Renal cortex interstitium (tissue), 15 donors: ENCODE measurements at places on chromosomes 4 and X. TPM values are rescaled to one million over a fixed set of nuclear protein-coding genes. Genes with fewer than 3 reads are reported as not detected.

GRCh38 chr4:7381221-7381889 lies 53.4 kb downstream of the PSAPL1 start:
- no peak for DNase-seq

GRCh38 chr4:80989921-80990544 lies 40.5 kb upstream of the BMP3 start:
- peak; percentile 55 for DNase-seq

- DNase-seq: no peak
These were observed 883 bp upstream of the PPM1K start for GRCh38 chr4:88285235-88285653.

- DNase-seq: no peak
These were observed 848.1 kb upstream of the FRG1 start for GRCh38 chr4:189092581-189092980.

- DNase-seq: no peak
These were observed 224.3 kb downstream of the ANK2 start for GRCh38 chr4:113273721-113274220.

DNA sequence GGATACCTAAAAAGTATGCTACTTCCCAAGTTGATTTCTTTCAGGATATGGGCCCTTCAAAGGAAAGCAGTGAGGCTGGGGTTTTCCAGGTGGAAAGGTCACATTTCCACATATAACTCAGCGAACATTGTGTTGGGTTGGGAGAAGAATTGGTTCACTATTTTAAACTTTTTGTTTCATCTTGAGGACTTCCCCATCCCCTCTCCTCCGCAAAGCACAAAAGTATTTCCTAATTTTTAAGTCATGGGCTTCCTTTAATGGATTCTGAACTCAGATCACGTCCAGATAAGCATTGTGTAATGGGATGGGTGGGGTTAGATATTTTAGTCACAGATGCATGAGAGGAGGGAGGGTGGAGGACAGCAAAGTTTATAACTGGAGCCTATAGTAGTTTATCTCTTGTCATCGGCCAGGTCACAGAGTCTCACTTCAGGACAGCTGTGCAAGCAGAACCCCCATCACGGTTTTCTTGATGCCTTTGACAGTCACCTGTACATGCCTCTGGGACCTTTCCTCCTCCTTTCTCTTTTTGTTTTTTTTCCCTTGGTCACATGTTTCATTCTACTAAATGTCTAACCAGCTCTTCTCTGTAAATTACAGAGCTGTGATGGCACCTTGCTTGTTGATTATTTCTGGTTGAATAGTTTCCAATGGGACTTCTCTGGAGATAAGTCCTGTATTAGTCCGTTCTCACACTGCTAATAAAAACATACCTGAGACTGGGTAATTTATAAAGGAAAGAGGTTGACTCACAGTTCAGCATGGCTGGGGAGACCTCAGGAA lies 115.4 kb downstream of the PTTG2 start:
- DNase-seq: no peak

GPR173 gene
- 16.1 TPM for polyA plus RNA-seq

VCX3B gene
- polyA plus RNA-seq: 0.68 TPM

NDST4 gene
- 0.96 TPM for polyA plus RNA-seq
